ENCODE measurements at places on chromosomes 1 and 21.

DNA sequence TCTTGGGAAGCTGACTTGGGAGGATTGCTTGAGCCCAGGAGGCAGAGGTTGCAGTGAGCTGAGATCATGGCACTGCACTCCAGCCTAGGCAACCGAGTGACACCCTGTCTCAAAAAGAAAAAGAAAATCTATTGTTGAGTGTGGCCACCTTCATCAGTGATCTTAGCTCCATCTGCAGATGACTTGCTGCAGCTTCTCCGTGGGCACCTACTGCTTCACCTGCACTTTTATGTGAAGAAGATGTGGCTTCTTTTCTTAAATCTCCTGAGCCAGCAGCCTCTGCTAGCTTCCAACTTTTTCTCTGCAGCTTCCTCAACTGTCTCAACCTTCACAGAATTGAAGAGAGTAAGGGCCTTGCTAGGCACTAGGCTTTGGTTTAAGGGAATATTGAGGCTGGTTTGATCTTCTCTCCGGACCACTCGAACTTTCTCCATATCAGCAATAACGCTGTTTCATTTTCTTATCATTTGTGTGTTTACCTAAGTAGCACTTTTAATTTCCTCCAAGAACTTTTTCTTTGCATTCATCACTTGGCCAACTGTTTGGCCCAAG is 28.0 kb downstream of the AGPAT3 start:
- DNase-seq: no peak

GRCh38 chr1:5757187-5757805 is 234.9 kb downstream of the NPHP4 start:
- DNase-seq: no peak

- no peak for DNase-seq
These were observed 3.7 kb downstream of the RGS18 start for GRCh38 chr1:192161976-192162375.

- peak; percentile 61 for DNase-seq
These were observed 739 bp downstream of the SMG5 start for GRCh38 chr1:156281693-156282478.

DNA sequence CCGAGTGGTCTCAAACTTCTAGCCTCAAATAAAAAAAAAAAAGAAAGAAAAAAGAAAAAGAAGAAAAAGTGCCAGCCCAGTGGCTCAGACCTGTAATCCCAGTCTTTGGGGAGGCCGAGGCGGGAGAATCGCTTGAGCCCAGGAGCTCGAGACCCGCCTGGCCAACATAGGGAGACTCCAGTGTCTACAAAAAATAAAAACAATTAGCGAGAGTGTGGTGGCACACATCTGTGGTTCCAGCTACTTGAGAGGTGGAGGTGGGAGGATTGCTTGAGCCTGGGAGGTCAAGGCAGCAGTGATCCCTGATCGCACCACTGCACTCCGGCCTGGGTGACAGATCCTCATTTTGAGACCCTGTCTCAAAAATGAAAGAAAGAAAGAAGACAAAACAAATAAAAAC is 1.4 kb upstream of the PTGFRN start:
- DNase-seq: no peak

- no peak for DNase-seq
These were observed at the start of gene MYBPHL for GRCh38 chr1:109306832-109307273. Gene MYBPHL (minus strand): TSS chr1:109307011. CDS start chr1:109306991, 20 bp downstream.

DNA sequence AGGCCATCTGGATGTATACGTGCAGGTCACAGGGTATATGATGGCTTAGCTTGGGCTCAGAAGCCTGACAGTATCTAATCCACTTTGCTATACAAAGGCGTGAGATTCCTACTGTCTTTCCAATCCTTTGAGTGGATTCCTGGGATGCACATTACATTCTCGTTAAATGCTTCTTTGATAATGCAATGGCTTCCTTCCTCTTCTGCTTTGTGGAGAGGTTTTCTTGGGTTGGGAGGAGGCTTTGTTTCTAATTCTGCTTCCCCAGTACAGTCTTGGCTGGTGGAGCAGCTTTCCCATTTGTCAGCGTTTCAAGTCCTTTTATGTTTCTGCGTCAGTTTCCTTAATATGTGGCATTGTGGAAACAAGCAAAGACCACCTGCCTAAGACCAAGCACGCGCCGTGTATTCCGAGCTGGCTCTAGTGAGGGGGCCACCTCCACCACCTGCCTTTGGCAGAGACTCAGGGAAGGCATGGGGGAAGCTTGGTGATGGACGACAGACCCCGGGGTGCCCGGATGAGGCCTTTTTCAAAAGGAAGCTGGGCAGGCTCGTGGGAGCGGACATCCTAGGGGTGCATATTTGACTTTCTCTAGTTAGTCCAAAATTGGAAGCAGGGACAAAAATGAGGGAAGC is 72.7 kb downstream of the WDR4 start:
- no peak for DNase-seq

DNA sequence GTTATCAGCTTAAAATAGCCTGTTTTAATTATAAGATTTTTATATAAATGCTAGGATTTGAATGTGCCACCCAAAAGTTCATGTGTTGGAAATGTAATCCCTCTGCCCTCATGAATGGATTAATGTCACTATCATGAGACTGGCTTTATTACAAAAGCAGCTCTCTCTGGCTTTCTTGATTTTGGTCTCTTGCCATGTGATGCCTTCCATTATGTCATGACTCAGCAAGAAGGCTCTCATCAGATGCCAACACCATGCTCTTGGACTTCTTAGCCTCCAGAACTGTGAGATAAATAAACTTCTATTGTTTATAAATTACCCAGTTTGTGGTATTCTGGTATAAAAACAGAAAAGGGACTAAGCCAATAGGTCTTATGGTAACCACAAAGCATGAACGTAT is 6.9 kb upstream of the PRSS38 start:
- DNase-seq: no peak

DNA sequence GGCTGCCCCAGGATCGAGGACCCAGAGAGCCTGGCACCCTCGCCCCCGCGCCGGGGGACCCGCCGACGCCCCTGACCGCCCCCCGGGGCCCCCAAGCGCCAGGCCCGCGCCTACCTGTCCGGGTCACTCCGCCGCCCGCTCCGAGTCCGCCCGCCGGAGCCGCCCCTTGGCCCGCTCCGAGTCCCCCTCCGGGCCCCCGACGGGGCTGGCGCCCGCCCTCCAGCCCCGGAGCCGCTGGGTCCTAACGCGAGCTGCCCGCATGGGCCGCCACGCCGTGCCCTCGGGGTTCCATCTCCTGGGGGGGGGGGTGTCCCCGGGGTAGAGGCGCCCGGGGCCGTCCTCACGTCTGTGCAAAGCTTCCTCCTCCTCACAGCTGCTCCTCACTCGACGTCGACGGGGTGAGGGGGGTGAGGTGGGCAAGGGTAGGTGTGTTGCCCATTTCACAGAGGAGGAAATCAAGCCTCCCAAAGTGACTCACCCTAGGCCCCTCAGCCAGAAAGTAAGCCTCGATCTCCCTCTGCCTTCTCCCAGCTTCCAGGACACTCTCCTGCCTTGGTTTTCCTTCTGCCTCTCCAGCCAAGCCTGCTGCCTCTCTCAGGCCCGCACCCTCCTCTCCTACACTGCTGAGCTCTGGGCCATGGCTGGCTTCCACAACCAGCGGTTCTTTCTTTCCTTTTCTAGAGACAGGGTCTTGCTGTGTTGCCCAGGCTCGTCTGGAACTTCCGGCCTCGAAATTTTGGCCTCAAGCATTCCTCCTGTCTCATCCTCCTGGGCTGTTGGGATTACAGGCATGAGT is at the start of gene MFAP2:
MFAP2 (minus strand) TSS at position 148 of the 796 bp plus-strand sequence. CDS start 2,347 bp downstream, outside the sequence.
- no peak for DNase-seq

All from C1 segment of cervical spinal cord (tissue), 14 donors.